Cardiac muscle cell (in vitro differentiated cells and primary cell): ENCODE measurements at places on chromosomes 6 and 20. TPM values are rescaled to one million over a fixed set of nuclear protein-coding genes. Genes with fewer than 3 reads are reported as not detected.

The APCDD1L gene
- polyA plus RNA-seq, result 1.1 and 1.4 TPM in 2 replicates

The TTLL9 gene
- polyA plus RNA-seq, result 0.09 and 0.47 TPM in 2 replicates

The SLA2 gene
- polyA plus RNA-seq, result not detected in 2 replicates

The HLA-DQB1 gene
- polyA plus RNA-seq, result 0.54 and 0.75 TPM in 2 replicates

The WFDC2 gene
- 7.5 and 8.5 TPM in 2 replicates for polyA plus RNA-seq

The SCUBE3 gene
- 78.2 and 81.8 TPM in 2 replicates for polyA plus RNA-seq

The BPIFB2 gene
- not detected in 2 replicates for polyA plus RNA-seq

The SLC13A3 gene
- 2.1 and 3.5 TPM in 2 replicates for polyA plus RNA-seq

The TBX18 gene
- polyA plus RNA-seq, result 1.2 TPM in 2 replicates
